ENCODE measurements at places on chromosomes 3 and 15. TPM values are rescaled to one million over a fixed set of nuclear protein-coding genes. Genes with fewer than 3 reads are reported as not detected.

Gene NR2E3
- not detected for polyA plus RNA-seq

DNA sequence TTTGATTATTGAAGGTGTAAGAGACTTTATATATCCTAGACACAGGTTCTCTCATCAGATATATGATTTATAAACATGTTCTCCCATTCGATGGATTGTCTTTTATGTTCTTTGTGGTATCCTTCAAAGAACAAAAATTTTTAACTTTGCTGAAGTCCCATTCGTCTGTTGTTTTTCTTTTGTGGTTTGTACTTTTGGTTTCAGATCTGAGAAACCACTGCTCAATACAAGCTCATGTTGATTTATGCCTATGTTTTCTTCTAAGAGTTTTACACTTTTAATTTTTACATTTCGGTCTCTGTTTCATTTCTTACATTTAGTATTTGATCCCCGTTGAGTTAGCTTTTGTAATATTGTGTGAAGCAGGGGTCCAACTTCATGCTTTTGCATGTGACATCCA, 103.3 kb upstream of the SPRED1 start:
- no peaks in the 10 kb centered on the region for H3K27me3 ChIP-seq
- no peaks in the 10 kb centered on the region for H3K36me3 ChIP-seq
- DNase-seq, result no peak
- H3K4me3 ChIP-seq, result no peak overlapping the region
- H3K4me1 ChIP-seq, result no peaks in the 10 kb centered on the region

DNA sequence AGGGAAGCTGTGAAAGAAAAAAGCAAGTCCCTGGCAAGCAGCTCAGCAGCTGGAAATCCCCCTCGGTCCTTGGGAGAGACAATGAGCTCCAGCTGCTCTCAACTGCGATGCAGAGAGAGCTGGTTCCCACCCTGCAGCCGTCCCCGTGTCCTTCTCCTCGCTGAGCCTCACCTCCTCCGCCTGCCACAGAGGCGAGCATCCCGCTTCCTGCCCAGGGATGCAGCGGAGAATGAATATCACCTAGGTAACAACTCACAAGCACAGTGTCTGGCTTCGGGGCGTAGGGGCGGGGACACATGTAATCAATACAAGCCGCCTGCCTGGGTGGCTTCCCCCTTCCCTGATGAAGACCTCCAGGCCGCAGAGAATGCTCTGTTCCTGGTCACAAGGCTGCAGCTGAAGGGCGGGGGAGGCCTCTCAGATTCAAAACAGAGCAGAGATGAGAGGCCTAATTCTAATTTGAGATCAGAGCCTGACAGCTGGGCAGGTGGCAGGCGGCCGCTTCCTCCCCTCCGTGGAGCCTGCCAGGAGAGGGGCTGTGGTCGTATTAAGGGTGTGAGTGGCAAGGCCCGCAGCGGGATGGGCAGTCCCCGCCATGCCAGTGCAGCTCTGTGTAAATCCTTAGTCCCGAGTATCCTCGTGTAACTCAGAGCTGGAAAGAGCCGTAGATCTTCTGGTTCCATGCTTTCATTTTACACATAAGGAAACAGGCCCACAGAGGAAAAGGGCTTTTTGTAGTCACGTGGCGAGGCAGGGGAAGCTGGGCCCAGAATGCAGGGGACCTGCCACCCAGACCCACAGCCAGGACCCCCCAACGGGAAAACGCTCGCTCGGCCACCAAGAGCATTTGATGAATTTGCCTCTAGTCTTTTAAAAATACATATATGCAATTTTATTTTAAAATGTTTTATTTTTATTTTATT, 24.3 kb downstream of the ZDHHC19 start:
- peaks cover 25% of the 10 kb centered on the region for H3K4me1 ChIP-seq
- H3K27me3 ChIP-seq, result no peaks in the 10 kb centered on the region
- peak overlapping the region; percentile 7 for H3K4me3 ChIP-seq
- H3K36me3 ChIP-seq, result no peaks in the 10 kb centered on the region

GRCh38 chr3:195048059-195048905, 222.7 kb downstream of the XXYLT1 start:
- DNase-seq, result no peak
- no peak overlapping the region for H3K27ac ChIP-seq
- H3K4me3 ChIP-seq, result no peak overlapping the region
- H3K36me3 ChIP-seq, result no peaks in the 10 kb centered on the region
- H3K27me3 ChIP-seq, result peaks cover 4% of the 10 kb centered on the region

DNA sequence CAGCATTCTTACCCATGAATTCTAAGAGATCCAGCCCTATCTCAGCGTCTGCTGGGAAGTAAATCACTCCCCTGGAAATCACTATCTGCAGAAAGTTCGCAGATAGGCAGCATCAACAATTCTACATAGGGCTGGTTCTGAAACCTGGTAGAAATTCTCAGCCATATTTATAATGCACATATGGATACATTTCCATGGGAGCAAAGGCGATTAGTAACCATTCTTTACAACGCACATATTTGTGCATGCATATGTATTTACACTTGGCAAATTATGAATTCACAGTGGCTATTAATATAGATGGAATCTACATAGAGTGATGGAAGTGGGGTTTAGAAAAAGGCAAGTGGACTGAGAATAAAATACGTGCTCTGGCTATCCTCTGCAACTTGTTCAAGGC, 128.0 kb upstream of the FOXB1 start:
- H3K27me3 ChIP-seq, result no peaks in the 10 kb centered on the region
- no peaks in the 10 kb centered on the region for H3K36me3 ChIP-seq
- H3K4me3 ChIP-seq, result no peak overlapping the region
- H3K4me1 ChIP-seq, result no peaks in the 10 kb centered on the region

DNA sequence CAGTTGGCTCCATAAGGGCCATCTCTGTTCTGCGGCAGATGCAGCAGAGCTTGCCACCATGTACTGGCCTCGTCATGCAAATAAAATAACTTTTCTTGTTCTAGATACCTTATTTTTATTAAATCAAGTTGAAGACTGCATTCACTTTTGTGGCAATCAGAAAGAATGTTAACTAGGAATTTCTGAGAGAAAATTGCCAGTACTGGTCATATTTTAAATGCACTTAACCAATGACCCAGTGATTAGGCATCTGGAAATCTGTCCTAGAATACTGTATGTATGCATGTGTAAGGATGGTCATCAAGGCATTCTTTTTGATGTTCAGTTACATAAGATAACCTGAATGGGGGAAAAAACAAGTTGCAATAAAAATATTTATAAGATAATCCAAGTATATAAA, 34.2 kb upstream of the CSPG5 start:
- H3K27ac ChIP-seq, result no peak overlapping the region
- H3K4me3 ChIP-seq, result no peak overlapping the region
- peaks cover 5% of the 10 kb centered on the region for H3K36me3 ChIP-seq
- no peak for DNase-seq
- no peaks in the 10 kb centered on the region for H3K27me3 ChIP-seq

DNA sequence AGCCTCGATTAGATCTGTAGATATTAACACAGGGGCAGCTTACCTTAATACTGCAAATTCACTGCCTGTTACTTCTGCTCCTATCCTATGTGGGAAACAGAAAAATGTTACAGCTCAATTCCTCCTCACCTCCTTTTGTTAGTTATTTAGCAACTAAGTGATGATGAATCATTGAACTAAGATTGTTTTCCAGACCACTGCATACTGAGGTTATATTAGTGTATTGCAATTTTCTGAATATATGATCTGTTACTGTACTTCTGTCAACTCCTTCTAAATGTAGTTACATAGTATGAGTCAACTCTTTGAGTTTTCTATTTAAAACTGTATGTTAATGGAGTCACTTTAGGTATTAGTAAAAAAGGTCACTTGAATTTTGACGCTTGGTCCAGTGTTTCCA, 331.5 kb upstream of the SLCO3A1 start:
- H3K36me3 ChIP-seq, result no peaks in the 10 kb centered on the region
- peaks cover 9% of the 10 kb centered on the region for H3K4me1 ChIP-seq
- no peak for DNase-seq
- no peak overlapping the region for H3K4me3 ChIP-seq

DNA sequence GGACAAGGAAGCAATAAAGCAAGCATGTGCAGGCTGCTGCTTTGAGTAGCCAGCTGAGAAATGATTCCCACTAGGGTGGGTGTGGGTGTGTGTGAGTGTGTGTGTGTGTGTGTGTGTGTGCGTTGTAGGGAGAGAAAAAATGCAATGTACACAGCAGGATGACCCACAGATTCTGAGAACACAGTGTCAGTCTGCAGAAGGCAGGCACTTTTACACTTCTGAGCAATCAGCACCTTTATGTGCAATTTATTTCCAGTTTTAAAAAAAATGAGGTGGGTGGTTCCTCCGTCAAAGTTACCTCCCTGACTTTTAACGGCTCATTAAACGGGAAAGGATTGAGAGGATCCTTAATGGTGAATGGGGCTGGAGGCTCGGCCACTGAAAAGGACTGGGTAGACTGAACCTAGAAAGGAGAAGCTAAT, 38.5 kb upstream of the LIPC start:
- H3K36me3 ChIP-seq, result no peaks in the 10 kb centered on the region
- no peaks in the 10 kb centered on the region for H3K4me1 ChIP-seq
- no peak overlapping the region for H3K27ac ChIP-seq

- no peaks in the 10 kb centered on the region for H3K36me3 ChIP-seq
- DNase-seq, result no peak
- no peak overlapping the region for H3K27ac ChIP-seq
- no peaks in the 10 kb centered on the region for H3K27me3 ChIP-seq
- H3K4me1 ChIP-seq, result peaks cover 10% of the 10 kb centered on the region
- no peak overlapping the region for H3K4me3 ChIP-seq
Observed at GRCh38 chr3:177102553-177102952, 94.7 kb downstream of the TBL1XR1 start.

DNA sequence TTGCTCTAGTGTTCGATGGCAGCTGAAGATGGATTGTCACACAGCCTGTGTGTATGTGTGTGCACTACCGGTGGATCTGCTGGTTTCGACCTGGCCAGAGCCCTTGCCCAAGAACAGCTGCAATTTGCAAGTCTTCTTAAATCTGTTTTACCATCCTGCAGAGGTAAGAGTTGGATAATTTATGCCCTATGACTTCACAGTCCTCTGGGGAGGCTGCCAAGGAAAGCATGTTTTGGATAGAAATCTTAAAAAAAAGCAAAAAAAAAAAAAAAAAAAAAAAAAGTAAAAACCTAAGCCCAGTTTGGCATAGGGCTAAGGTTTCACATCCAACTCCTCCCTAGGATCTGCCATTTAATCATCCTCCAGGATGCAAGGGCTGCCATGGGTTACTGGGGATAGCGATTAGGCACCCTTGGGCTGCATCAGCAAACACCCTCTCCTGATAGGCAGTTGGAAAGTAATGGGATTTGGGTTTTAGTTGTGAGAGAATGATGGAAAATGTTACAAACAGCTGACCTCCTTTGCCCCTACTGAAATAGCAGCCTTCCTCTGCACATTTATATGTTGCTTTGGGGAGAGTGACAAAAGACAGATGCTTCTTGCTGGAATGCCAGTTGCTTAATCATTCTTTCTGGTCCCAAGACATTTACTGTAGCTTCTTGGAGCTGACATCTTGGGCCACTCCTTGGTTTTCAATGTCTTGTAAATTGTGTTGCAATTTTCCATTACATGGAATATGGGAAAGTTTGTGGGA, 35.4 kb downstream of the CD200R1L start:
- H3K27ac ChIP-seq, result no peak overlapping the region
- H3K4me3 ChIP-seq, result no peak overlapping the region
- no peaks in the 10 kb centered on the region for H3K4me1 ChIP-seq

Gene CSPG4
- polyA plus RNA-seq, result not detected

DNA sequence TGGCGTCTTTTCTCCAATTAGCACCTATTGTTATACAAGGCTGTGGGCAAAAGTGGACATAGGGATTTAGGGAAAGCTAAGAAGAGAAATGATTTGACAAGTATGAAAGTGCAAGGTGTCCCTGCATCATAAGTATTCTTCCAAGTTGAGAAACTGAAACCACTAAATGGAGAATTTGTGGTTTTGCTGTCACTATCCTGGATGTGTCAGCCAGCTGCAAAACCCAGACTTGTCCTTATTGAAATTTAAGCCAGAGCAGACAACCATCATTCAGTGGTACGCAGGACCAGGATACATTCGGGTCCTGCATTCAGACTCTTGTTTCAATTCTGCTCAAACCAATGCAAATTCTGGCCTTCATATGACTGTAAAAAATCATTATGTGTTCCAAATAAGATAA, 384.8 kb upstream of the TGFBR2 start:
- no peak overlapping the region for H3K27ac ChIP-seq
- no peaks in the 10 kb centered on the region for H3K4me1 ChIP-seq
- DNase-seq, result no peak
- no peaks in the 10 kb centered on the region for H3K27me3 ChIP-seq

Gene CAMP
- polyA plus RNA-seq, result not detected

Gene C3orf52
- polyA plus RNA-seq, result 2.1 TPM

Gene UBAP1L
- 0.20 TPM for polyA plus RNA-seq

Gene LEKR1
- polyA plus RNA-seq, result 0.19 TPM

DNA sequence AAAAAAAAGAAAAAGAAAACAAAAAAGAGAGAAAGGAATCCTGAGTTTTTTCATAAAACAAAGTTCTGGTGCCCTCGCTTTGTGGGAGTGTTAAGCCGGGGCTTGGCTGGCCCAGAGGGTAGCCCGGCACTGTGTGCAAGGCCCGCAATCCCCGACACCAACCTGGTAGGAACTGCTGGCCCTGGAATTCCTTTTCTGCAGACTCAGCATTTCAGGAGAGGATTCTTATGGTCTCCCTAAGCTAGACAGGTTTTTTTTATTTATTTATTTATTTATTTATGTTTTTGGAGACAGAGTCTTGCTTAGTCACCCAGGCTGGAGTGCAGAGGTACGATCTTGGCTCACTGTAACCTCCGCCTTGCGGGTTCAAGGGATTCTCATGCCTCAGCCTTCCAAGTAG, 238.8 kb downstream of the PDCD6IP start:
- H3K4me3 ChIP-seq, result no peak overlapping the region
- no peaks in the 10 kb centered on the region for H3K4me1 ChIP-seq
- no peaks in the 10 kb centered on the region for H3K27me3 ChIP-seq
- no peak overlapping the region for H3K27ac ChIP-seq
- DNase-seq, result no peak

DNA sequence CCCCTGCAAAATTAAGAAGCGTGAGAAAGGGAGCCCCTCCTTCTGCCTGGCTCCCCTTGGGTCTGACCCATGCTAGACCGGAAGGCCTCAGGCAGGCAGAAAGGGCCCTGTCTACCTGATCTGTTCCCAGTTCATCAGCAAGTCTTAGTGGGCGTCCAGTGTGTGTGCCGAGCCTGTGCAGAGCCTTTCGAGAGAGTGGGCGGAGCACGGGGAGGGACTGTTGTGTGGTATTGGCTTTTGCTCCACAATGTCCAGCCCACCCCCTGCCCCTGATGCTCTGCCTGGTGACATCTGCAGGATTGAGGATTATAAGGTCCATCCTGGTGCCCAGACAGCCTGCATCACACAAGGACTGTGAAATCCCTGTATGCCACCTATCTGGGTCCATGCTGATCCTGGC, 82.9 kb downstream of the CHDH start:
- H3K27me3 ChIP-seq, result no peaks in the 10 kb centered on the region
- H3K36me3 ChIP-seq, result no peaks in the 10 kb centered on the region
- H3K4me3 ChIP-seq, result no peak overlapping the region
- H3K27ac ChIP-seq, result no peak overlapping the region

DNA sequence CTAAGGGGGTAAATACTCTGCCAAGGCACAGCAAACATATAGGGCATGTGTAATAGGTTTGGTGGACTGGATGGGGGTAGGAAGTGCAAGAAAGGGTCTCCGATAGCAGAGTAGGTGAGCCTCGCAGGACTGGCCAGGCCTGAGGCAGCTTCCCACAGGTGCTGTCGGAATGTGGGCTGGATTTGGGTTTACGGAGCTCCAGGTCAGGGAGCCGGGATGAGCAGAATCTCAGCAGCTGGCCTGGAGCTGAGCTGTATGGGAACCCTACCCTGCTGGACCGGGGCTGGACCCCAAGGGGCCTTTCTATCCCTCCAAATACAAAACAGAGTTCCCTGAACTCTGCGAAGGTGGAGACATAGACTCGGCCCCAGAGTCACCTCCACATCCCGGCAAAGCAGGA, 15.0 kb downstream of the KLF15 start:
- no peaks in the 10 kb centered on the region for H3K27me3 ChIP-seq
- no peaks in the 10 kb centered on the region for H3K36me3 ChIP-seq
- no peak overlapping the region for H3K4me3 ChIP-seq
- no peak overlapping the region for H3K27ac ChIP-seq
- DNase-seq, result no peak

Gene SMAD6
- polyA plus RNA-seq, result not detected

All from naive thymus-derived CD4-positive, alpha-beta T cell (primary cell).